Ammon's horn (tissue), 1 donor: ENCODE measurements at places on chromosomes 6 and 20.

DNA sequence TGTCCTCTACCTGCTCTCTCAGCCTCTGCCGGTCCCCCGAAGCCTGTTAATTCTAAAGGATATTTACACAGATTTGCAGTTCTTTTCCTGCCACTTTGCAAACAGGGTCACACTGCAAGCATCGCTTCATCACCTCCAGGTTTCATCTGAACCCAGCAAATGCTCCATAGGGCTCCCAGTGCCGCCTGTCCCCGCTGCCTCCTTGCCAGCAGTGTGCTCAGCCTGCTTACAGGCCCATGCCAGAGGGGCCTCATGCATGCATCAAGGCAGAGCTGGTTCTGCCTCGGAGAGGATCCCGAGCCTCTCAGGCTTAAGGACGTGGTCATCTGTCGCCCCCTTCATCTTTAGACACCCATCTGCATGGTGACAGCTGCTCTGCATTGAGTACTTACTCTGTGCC, 10.5 kb downstream of the SIRPA start:
- DNase-seq = no peak

- peak; percentile 32 for DNase-seq
These were observed 220.1 kb downstream of the HACE1 start for GRCh38 chr6:104639668-104640067.

DNA sequence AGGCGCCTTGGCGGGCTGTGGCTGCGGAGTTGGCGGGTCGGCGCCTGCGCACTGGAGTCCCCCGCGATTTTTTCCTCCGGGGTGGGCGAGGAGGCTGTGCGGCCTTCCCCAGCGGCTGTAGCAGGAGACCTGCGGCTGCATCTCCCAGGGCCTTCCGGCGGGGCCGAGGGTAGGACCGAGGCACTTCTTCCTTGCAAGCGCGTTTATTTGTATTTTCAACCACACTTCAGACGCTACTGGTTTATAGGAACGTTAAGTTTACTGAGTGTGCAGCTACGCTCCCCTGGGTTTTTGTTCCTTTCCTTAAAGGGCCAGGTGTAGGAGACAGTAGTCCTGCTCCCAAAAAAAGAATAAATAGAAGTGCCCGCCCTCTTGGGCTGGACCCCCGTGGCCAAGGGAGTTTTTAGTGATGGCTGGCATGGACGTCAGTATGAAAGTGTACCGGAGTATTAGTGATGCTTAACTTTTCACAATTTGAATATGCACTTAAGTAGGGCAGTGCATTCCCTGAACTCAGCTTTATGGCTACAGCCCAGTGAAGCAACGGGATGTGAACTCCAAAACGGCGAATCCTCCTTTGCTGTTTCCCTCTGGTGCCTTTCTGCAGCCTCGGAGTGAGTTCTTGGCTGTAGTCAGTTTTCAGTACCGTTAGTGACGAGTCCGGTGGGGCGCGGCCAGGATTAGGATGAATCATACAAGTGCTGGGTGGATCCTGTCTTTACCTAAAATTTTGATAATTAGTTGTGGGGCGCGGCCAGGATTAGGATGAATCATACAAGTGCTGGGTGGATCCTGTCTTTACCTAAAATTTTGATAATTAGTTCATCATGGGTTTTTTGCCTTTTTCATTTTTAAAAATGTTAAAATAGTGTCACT, 1.0 kb upstream of the FBXO5 start:
- peak; percentile 62 for DNase-seq

- peak; percentile 97 for DNase-seq
These were observed 108.2 kb downstream of the HFE start for GRCh38 chr6:26195376-26195923.

DNA sequence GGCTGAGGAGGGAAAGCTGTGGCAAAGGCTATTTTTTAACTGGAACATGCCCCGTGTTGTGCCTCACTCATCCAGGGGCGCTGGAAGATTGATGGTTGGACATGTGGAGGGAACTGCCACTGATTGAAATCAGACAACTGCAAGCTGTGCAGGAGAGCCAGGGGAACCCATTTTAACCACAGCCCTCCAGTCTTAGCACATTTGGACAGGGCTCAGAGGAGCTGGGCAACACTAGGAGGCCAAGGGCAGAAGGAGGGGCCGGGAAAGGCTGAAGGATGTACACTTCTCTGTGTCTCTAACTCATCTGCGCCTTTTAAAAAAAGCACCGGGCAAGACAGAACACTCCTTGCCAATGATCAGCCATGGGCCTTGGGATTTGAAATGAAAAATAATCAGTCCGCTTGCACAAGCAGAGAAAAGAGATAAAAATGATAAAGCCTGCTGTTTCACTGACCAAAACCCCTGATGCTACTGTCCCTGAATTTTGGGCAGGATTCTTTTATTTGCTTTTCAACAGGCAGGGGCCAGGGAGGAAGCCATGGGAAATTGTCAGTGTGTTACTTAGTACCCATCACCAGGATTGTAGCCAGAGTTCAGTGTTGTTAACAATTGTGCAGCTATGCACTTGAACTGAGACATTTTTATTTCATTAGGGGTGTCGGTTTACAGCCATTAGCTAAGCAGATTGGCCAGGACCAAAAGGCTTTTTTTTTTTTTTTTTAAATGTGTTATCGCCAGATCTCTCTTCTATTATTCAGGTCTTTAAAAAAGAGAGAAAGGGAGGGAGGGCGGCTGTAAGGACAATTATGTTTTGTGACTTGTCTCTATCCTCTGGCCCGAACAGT, 109.3 kb upstream of the EYA4 start:
- no peak for DNase-seq

DNA sequence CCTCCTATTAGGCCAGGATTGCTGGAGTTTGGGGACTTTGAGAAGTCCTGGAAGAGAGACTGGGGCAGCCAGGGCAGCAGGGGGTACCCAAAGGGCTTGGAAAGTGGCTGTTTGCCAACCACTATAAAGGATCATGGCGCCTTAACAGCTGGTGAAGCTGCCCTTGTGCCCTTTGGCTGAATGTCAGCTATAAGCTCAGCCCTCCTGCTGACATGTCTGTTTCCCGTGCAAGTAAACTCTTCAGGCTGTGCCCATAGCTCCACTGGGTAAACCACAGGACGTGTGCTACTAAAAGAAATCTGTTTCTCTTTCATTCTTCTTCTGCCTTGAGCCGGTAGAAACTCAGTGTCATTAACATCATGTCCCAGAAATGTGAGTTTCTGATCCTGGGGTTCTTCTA, 97.3 kb downstream of the CAP2 start:
- no peak for DNase-seq

DNA sequence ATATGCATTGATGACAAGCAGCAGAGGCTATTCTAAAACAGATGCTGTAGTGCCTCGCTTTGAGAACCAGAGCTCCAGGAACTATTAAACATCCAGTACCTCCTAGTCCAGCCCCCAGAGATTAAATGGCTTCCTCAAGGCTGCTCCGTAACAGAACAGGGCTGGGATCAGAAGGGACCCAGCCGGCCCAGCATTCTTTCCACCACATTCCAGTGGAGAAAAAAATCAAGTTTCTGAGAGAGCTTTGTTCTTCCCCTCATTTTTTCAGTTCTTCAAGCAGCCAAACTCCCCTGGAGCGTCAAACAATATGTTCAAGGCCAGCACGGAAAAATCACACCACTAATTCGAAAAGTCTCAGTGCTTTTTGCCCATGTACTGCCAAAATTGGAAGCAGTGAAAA, 5.8 kb upstream of the STMND1 start:
- no peak for DNase-seq

DNA sequence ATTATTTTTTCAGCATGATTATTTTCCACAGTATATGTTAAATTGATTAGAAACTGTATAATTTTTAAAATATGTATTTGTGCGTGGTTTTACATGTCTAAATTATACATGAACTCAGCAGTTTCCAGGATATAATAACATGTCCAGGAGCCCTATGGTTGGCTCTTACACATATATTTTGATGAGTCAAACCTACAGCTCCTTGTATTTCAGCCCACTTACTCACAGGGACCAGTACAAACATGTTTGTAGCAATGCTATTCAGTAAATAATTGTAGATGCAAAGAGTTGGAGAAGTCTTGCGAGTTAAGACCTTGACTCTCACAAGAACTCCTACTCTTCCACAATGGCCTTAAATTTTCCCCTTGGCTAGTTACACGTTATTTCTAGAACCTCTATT, 107.2 kb upstream of the SASH1 start:
- DNase-seq = no peak

DNA sequence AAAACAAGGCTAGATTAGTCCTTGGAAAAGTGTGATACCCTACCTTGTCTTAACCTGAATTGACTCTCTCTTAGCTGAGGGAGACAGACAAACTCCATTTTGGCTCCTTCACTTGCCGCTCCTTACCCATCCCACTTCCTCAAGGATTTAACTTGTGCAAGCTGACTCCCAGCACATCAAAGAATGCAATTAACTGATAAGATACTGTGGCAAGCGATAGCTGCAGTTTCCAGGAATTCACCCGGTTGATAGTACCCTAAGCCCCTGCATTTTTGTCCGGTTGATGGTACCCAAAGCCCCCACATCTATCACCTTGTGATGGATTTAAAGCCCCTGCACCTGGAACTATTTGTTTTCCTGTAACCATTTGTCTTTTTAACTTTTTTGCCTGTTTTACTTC, 1.9 kb upstream of the SERINC3 start:
- no peak for DNase-seq

DNA sequence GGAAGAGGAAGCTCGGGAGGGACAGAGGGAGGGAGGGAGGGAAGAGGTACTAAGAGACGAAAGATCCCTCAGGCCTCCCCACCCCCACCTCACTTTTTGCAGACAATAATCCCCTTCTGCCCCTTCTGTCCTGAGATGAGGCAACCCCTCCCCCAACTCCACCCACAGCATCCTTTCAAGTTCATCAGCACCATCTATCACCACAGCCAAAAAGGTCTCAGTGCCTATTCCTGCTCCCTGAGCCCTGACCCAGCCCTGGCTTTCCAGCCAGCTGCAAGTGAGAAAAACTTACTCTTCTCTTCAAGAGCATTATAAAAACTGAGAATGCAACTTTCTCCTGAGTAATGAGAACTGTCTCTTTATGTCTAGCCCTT, 133.2 kb upstream of the LRFN2 start:
- DNase-seq = no peak

- no peak for DNase-seq
These were observed 52.2 kb upstream of the HSF2 start for GRCh38 chr6:122347280-122347679.

GRCh38 chr20:59774204-59774641, 159.2 kb downstream of the SYCP2 start:
- no peak for DNase-seq

DNA sequence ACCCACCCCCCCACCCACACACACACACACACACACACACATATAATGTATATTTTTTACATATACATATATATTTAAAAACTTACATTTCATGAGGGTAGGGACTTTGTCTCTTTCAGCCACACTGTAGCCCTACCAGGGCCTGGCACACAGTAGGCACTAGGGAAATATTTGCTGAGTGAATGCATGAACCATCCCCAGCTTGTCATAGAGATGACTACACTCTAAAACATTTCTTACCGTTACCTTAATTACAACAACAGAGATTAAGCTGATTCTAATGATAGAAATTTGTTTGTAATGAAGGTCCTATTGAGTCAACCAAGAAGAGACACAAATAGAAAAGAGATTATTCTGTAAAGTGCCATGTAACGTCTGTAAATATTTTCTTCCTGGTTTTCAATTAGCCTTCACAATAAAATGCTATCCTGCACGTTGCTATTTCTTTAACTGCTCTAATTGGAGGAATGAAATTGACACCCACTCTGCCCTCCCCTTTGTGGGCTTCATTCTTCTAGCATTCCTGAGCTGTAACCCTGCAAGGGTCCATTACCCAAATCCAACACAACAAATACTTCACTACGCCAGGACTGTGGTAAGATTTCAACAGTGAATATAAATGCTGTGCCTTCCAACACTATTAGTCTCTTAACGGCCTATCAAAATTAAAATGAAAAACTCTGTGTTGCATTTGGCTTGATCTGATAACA, 30.8 kb downstream of the SIM1 start:
- no peak for DNase-seq

DNA sequence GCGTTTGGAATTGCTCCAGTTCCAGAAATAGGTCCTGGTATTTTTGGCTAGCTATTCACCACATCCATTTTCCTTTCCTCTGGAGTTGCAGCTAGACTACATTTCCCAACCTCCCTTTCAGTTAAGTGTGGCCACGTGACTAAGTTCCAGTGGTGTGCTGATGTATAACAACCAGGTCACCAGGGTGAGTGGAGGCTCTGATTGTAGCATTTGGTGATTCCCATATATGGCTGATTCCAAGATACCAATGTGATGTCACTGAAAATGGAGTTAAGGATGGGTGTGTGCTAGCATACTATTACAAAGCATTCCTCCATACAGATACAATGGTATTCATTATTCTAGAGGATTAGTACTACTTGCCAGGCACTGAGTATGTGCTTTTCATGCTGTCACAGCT, 49.7 kb upstream of the STK35 start:
- DNase-seq = no peak

DNA sequence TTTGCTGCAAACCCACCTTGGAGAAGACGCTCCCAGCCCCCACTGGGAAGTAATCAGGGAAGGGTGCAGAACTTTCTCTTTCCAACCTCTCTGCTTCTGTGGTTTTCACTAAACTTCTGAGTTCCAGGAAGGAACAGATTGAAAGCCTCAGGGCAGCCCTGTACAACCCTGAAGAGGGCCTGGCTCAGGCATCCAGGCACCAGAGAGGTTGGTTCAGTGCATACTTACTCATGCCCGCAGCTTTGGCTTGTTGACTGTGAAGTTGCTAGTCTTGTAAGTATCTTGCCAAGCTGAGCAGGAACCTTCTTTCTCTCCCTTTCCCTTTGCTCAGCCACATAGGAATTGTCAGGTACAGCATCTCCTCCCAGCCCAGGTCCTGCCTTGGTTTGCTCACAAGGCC, 272.2 kb upstream of the FOXQ1 start:
- no peak for DNase-seq

DNA sequence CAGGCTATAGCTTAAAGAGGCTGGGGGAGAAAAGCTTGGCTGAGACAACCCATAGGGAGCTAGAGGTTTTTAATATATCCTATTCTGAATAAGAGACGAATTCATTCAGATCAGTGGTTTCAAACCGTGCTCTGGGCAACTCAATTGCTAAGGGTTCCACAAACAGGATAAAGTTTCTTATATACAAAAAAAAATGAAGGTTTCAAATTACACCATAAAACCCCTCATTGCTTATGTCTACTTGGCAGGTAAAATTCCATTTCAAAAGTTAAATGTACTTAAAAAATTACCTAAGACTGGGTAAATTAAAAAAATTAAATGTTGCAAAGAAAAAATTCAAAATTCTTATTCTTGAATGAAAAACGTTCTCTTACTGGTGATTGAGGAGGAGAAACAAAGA, 2.7 kb downstream of the HLA-DPB1 start:
- no peak for DNase-seq

GRCh38 chr6:149723771-149724417, 6.0 kb upstream of the LATS1 start:
- peak; percentile 89 for DNase-seq

DNA sequence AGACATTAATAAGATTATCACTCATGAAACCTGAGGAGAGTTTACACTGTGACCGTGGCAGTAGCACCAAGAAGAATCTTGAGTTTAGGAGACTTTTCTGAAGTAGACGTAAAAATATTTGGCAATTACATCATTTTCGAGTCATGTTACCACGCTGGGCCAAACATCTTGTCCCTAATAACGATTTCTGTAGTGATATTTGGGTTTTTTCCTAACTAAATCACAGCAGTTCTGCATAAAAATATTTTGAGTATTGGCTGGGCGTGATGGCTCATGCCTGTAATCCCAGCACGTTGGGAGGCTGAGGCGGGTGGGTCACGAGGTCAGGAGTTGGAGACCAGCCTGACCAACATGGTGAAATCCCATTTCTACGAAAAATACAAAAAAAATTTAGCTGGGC, 262.4 kb downstream of the PHF3 start:
- no peak for DNase-seq

- DNase-seq = peak; percentile 97
These were observed at the start of gene POU3F2 for GRCh38 chr6:98834060-98835031. Gene POU3F2 (plus strand): TSS chr6:98834574. CDS start chr6:98834874, 300 bp downstream.

- DNase-seq = no peak
These were observed 442.2 kb upstream of the SPTLC3 start for GRCh38 chr20:12566596-12566995.
